ENCODE measurements at places on chromosomes 6 and 20.

DNA sequence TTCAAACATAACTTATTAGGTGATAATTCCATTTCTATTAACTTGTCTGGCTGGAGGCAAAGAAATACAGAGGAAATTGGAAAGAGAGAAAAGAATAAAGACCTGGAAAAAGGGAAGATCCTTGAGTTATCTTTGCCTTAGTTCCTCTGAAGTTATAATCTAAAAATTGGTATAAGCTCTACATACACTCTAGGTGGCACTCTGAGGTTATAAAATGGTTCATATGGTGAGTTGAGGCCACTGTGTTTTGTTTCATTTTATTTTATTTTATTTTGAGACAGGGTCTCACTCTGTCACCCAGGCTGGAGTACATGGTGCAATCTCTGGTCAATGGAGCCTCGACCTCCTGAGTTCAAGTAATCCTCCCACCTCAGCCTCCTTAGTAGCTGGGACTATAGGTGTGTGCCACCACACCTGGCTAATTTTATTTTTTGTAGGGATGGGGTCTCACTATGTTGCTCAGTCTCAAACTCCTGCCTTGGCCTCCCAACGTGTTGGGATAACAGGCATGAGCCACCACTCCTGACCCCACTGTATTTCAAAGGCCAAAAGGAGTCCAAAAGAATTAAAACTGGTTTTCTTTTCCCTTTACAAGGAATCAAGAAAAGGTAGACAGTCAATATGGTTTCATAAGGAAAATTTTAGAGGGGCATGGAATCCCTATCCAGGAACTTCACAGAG, 19.4 kb downstream of the GPX6 start:
- DNase-seq, result no peak

- no peak for DNase-seq
These were observed 967.3 kb upstream of the ADGRB3 start for GRCh38 chr6:67667637-67668422.

DNA sequence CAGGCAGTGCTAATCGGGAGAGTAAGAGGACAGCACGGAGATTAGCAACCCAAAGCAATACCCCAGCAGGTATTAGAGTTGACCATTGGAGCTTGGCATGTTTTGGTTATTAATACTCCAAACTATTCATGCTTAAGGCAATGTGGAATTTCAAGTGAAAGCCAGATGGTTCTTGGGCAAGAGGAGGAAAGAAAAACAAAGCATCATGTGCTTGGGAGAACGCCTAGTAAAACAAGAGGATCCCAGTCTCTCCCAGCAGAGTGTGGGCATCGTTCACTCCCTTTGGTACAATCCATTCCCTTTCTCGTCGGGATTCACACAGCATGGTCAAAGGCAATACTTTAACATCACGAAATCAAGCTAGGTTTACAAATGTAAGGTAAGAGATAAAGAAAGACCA, 349.8 kb downstream of the PRKN start:
- DNase-seq, result no peak

DNA sequence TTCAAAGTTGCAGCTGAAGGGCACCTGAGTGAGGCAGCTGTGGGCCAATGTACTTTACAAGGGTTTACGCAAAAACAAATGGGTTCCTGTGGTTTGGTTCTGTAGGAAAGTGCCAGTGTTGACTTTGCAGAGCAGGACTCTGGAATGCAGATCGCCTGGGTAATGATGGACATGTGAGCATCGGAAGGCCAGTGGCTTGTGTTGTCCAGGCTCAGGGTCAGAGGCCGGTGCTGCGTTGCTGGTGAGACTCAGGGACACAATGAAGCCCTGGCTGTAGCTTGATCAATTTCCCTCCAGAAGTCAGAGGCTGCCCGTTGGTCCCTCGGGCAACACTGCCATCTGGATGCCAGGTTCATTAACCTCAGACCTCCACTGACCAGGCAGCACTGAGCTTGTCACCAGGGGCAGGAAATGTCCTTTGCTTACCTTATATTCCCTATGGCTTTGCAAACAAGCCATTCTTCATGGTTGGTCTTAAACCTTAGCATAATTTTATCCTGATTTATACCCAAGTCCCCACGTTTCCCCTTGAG, 753.4 kb downstream of the QKI start:
- DNase-seq, result no peak

- DNase-seq, result no peak
These were observed 791.5 kb downstream of the TFAP2A start for GRCh38 chr6:9623228-9623832.

Measured in stimulated activated CD4-positive, alpha-beta T cell treated with anti-CD3 and anti-CD28 coated beads, Interleukin-1b, Interleukin-23, amount 100 ng/mL, for 1 hour (primary cell).